ENCODE measurements at places on chromosomes 7 and 10.

- no peak for DNase-seq
Measured at GRCh38 chr7:100367251-100367620, 6.1 kb upstream of the PILRA start.

DNA sequence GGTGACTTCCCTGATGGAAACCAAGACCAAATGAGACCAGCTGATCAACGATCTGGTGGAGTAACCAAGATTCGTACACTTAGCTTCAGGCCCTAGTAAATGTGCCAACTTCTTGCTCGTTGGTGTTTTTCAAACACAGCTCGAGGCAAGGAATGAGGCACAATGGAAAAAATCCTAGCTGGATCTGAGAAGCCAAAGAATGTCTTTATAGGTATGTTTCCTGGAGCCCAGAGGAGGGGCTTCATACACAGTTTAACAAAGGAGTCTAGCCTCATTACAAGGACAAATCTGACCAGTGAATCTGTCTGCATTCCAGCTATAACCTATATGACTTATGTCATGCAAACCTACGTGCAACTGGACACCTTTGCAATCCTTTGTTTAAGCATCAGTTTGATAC lies 3.7 kb downstream of the COL17A1 start:
- DNase-seq, result no peak

- DNase-seq, result no peak
Measured at GRCh38 chr10:101222683-101223273, 6.5 kb downstream of the LBX1 start.

DNA sequence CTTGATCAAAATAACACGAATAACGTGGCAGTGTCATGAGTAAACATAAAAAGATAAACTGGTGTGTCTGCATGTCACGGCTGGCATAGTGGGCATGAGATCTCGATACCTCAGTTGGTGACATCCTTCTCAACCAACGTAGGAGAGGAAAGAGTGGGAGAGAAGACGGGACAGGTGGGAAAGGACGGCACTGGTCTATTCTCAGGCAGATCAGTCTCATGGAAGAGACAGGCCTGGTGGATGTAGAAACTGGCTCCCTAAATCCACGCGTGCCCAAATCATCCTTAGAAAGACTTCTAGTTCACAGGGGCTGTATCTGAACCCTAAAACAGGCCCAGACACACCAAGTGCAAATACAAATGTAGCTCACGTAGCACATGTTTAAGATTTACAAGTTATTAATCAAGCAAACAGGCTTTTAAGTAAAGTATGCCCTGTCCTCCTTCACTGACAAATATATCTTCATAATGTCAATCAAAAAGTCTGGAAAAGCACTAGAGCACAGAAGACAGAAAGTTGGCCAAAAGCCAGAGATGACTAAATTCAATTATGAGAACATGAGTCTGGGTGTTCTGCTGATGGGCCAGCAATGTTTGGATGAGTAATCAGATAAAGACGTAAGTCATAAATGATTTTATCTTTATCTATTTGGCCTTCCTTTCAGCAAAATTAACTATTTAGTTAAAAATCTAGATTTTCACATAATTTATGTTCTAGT lies 56.3 kb downstream of the SFMBT2 start:
- DNase-seq, result no peak

DNA sequence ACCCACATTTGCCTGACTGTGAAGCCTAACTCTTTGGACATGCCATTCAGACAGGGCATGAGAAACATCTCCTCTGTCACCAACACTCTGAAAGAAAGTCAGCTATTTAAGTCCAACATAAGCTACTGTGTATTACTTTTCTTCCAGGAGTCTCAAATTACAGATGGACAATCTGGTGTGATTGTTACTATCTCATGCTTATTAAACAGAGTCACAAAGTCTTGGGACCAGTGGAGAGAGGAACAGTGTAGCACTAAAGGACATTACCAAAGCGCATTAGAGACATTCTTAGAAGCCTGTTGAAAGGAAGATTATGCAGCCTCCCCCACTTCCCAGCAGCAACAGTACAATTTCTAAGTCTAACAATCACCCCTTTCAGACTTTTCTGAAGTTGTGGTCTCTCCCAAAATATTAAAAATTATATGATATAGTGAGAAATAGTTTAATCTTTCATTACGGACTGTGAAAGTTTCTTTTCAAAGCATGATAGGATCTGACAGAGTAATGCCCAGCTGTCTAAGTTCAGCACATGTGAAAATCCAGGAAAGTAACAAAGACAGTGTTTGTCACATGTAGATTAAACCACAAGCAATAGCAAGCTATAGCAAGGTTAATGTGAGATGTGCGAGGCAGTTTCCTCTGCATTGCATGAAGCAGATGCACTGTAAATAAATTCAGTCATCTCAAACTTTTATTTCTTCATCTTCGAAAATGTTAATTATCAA lies 280.9 kb upstream of the FZD8 start:
- DNase-seq, result no peak

DNA sequence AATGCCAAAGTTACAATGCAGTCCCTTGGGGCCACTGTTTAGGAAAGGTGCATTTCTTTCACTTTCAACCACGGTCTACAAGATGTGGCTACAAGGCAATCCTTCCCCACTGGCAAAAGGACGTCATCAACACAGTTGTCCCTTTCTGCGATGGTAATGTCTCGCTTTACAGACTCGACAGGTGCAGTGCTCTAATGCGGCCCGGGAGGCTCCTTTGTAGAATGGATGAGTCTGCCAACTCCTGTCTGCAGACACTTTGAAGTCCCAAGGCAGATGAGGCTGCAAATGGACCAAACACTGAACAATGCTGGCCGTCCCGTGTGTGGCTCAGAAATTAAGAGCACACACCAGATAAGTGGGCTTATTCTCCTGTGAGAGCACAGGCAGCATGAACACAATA lies 133.7 kb downstream of the PIP4K2A start:
- no peak for DNase-seq

GRCh38 chr7:85021101-85021704 lies 165.7 kb downstream of the SEMA3D start:
- no peak for DNase-seq

DNA sequence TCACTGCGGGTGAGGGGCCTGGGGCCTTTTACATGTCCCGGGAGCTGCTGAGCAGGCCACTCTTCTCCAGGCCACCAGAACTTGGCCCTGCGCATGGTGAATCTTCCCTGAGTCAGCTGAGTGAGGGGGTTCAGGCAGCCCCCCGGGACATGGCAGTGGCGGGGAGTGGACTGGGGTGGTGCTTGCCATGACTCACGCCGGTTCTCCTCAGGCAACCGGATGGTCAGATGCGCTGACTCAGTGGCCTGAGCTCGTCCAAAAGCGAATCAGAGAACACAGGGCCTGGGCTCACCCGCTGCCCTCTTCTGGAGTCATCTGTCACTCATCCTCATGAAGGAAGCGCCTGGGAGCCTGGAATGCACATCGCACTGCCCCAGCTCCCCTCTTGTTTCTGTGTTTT lies 33.5 kb downstream of the HTRA1 start:
- DNase-seq, result peak; percentile 85

DNA sequence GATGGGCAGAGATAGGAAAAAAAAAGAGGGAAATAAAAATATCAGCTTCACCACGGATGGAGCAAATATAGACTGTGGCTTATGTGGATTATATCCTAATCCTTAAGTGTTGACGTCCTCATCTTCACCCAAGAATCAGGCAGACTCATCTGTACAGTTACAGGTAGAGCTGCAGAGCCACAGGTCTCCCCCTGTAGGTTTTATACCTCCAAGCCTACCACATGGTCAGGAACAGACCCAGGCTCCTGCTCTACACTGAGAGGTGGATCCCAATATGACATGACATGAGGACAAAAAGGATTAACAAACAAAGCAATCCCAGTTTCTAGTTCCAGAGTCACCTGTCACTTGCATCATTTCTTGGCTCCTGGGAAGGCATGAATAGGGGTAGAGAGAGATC lies 400.8 kb downstream of the SEMA3D start:
- no peak for DNase-seq

GRCh38 chr7:148402159-148402558 lies 188.4 kb upstream of the C7orf33 start:
- no peak for DNase-seq

- DNase-seq, result no peak
Measured at GRCh38 chr10:3438606-3439005, 266.0 kb upstream of the PITRM1 start.

DNA sequence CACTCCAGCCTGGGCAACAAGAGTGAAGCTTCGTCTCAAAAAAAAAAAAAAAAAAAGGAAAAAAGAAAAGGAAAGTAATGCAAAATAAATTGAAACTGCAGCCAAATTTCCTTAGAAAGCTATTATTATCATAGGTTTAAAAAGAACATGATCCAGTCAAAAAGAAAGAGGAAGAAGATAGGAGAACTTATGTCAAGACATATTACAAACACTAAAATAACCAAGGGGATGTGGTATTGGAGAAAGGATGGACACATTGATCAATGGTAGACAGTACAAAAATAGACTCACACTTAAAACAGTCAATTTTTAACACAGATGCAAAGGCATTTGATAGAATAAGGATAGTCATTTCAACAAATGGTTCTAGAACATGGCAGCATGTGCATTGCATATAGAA lies 27.3 kb upstream of the PFKP start:
- DNase-seq, result no peak

GRCh38 chr7:131012477-131013031 lies 278.5 kb upstream of the KLF14 start:
- no peak for DNase-seq

DNA sequence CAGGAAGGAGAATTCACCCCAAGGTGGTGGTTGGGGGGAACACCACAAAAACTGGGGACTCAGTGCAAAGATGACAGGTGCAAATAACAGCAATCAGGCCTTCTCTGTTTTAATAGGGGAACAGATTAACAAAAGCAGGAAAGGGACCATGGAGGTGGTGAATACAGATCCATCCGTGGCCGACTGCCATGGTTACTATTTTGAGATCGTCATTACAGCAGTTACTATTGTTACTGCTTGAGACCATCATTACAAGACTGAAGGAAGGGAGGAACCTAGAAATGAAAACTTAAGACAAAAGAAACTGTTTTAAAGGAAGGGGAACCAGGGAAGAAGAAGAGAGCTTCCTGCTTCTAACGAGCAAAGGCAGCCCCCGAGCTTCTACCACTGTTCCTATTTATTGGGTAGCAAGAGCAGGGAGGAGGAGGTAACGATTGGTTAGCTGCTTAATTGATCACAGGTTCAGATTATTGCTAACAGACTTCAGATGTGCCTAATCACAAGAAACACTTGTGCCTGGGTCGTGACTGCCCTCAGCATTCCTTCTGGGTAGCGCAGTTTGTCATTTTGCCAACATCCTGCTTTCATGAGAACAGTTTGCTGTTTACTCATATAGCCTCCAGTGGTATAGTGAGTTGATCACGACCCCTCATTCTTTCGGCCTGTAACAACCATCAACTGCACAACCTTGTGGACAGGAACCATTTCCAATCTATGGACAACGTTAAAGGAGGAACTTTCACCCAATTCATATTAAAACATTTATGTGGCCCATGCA lies 216.3 kb downstream of the CHCHD3 start:
- DNase-seq, result no peak

GRCh38 chr10:24952707-24953645 lies 570 bp upstream of the PRTFDC1 start:
- no peak for DNase-seq

- DNase-seq, result no peak
Measured at GRCh38 chr10:132611986-132612385, 74.4 kb downstream of the INPP5A start.

GRCh38 chr10:63666836-63667383 lies 145.7 kb downstream of the REEP3 start:
- no peak for DNase-seq

DNA sequence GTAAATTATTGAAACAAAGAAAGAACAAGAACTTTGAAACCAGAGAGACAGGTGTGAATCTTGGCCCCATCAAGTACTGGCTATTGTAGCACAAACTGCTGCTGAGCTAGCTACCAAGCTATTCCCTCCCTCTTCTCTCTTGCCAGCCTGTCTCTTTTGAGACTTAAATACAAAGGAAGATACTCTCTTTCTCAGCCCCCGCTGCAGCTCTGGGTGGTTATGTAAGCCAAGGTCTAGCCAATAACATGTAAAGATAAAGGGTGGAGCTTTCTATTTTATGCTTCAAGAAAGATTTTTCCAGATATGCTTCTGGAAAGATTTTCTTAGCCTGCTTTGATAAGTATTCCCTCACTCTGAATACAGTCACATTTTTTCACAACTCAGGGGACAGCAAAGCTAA lies 17.2 kb downstream of the BAZ1B start:
- no peak for DNase-seq

- DNase-seq, result no peak
Measured at GRCh38 chr10:4136121-4136520, 351.1 kb upstream of the KLF6 start.

GRCh38 chr7:105389088-105389650 lies 448 bp upstream of the SRPK2 start:
- no peak for DNase-seq

DNA sequence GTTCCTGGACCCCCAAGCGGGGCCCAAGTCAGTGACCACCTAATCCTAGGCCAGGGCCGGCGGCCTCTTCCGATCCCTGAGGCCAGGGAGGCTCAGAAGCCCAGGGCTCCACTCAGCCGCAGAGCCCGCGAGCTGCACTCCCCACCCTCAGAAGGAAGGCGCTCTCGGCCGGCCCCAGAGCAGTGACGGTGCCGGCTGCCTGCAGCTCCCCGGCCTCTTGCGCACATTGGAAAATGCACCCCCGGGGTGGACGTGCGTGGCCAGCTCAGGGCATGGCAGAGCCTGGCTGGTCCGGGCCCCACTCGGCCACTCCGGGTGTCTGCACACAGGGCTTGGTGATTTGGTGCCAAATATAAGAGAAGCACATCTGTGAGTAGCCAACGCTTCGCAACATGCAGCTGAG lies 269.1 kb downstream of the PTPRN2 start:
- DNase-seq, result no peak

- DNase-seq, result no peak
Measured at GRCh38 chr7:114539575-114539974, 125.0 kb downstream of the FOXP2 start.

GRCh38 chr7:55128693-55129394 lies 110.0 kb downstream of the EGFR start:
- no peak for DNase-seq

DNA sequence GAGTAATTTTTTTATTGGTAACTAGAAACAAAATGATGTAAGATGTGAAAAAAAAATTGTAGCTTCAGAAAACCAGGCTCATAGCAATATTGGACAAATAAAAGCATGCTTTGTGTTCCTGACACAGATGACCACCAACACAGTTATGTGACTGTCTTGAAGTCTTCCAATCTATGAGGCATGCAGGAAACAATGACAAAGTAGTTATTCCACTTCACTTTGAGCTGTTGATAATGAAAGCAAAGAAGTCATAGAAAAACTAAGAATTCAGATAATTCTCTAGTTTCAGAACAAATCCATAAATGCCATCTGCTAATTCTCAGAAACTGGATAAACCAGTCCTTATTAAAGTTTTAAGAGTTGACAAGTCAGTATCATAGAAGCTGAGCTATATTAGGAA lies 378.4 kb upstream of the SEMA3D start:
- DNase-seq, result no peak

GRCh38 chr10:44258019-44258418 lies 126.9 kb downstream of the CXCL12 start:
- DNase-seq, result no peak

Data from thoracic aorta (tissue), 2 donors.